Neural crest cell (in vitro differentiated cells): ENCODE measurements at places on chromosomes 3 and 15.

GRCh38 chr15:77239882-77240608 lies 169.1 kb upstream of the TSPAN3 start:
- no peak for DNase-seq

GRCh38 chr15:101481917-101482525 lies 7.5 kb downstream of the PCSK6 start:
- DNase-seq, result no peak

GRCh38 chr3:128923576-128923975 lies 44.2 kb downstream of the ACAD9 start:
- DNase-seq, result no peak

GRCh38 chr3:6779140-6779539 lies 81.8 kb upstream of the GRM7 start:
- DNase-seq, result no peak

- no peak for DNase-seq
These were observed 330.7 kb upstream of the SLCO3A1 start for GRCh38 chr15:91522605-91523332.

DNA sequence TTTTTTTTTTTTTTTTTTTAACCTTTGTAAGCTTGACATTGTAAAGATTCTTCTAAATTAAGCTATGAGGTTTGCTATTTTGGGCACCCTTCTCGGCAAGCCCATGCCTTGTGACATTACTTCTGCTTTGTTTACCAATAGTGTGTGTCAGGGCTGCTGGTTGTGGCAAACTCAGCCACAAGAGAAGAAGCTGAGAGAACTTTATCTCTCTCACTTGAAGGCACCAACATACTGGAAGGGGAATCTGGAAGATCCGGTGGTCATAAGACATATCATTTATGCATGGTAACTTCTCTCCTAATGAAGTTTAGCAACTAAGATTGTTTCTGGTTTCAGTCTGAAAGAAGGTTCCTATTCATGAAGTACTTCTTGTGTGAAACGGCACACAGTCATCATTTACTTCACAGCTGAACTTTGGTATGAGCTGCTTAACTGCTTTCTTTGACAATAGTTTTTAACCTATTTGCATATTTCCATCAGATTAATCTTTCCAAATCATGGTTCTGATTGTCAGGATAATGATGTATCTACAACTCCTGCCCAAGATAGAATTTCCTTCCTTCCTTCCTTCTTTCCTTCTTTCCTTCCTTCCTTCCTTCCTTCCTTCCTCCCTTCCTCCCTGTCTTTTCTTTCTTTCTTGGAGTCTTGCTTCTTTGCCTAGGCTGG lies 189.3 kb downstream of the NFKBIZ start:
- DNase-seq, result no peak

- no peak for DNase-seq
These were observed 400.0 kb downstream of the ROBO1 start for GRCh38 chr3:79367803-79368202.

DNA sequence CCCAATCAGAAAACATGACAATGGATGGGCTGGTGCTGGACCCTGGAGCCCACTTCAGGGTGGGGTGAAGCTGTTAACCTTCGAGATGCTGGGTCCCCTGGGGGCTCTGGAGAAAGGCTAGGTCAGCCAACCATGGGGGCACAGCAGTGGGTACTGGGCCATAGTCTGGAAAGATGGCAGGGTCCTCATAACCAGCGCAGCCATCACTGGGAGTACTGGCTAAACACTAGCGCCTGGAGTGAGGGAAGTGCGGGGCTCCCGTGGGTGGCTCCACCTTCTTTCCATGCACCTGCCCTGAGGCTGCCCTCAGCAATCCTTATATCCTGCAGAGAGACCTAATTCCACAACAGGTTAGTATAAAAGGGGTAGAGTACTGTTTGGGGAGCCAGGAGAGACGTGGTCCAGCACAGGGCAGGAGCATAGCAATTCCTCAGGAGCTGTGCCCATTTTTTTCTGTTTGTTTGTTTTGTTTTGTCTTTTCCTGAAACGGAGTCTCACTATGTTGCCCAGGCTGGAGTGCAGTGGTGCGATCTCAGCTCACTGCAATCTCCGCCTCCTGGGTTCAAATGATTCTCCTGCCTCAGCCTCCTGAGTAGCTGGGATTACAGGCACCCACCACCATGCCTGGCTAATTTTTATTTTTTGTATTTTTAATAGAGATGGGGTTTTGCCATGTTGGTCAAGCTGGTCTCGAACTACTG lies 122.6 kb upstream of the MEF2A start:
- no peak for DNase-seq

- DNase-seq, result no peak
These were observed 89.7 kb upstream of the GK5 start for GRCh38 chr3:142315083-142315482.

- peak; percentile 62 for DNase-seq
These were observed 27.0 kb downstream of the HMCES start for GRCh38 chr3:129305592-129306091.

DNA sequence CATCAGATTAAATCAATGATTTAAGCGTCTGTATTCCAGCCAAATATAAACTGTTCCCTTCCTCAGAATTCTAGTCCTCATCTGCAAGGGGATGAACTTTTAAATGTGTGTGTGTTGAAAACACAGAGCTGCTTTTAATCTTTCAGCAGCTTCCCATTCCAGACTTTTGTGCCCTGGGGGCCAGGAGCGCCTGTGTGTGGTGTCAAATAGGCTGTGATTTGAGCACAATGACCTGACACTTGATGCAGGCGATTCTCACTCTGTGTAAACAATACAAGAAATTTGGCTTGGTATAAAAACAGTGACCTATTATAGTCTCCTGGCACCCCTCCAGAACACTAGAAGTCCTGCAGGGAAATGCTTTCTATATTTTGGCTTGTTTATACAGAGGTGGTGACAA lies 274.6 kb upstream of the ROPN1 start:
- peak; percentile 41 for DNase-seq

- no peak for DNase-seq
These were observed 5.8 kb downstream of the RFTN1 start for GRCh38 chr3:16507578-16508242.

DNA sequence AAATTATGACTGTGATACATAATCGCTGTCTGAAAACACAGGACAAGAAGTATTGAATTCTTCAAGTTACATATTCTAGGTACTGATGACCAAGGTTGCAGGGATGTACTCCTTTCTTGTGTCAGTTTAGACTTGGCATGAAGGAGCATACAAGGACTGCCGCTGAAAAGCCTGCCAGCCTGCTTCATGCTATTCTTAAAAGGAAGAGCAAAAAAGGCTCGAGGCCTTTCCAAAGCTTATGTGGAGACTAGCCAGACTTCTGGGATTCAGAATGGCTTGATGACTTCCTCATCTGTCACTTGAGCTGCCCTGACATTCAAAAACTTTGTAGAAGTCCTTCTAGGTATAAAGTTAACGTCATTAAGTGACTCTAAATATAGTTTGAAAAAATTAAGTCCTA lies 92.0 kb downstream of the CADM2 start:
- DNase-seq, result no peak

GRCh38 chr3:133371181-133371580 lies 28.7 kb upstream of the BFSP2 start:
- DNase-seq, result no peak

GRCh38 chr3:196292286-196292923 lies 4.9 kb upstream of the PCYT1A start:
- DNase-seq, result no peak

DNA sequence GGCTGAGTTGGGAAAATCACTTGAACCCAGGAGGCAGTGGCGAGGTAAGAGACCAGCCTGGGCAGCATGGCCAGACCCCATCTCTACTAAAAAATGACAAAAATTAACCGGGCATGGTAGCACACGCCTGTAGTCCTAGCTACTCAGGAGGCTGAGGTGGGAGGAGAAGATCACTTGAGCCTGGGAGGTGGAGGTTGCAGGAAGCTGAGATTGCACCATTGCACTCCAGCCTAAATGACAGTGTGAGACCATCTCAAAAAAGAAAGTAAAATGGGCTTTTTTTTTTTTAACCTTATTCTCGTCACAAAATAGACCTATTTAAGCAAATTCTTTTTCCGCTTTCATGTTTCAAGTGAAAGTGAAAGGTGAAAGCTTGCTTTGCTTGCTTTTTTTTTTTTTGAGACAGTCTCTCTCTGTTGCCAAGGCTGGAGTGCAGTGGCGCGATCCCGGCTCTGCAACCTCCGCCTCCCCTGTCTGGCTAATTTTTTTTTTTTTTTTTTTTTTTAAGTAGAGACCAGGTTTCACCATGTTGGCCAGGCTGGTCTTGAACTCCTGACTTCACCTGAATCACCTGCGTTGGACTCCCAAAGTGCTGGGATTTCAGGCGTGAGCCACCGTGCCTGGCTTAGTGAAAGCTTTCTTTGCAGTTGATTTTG lies 3.6 kb downstream of the PDIA3 start:
- no peak for DNase-seq

DNA sequence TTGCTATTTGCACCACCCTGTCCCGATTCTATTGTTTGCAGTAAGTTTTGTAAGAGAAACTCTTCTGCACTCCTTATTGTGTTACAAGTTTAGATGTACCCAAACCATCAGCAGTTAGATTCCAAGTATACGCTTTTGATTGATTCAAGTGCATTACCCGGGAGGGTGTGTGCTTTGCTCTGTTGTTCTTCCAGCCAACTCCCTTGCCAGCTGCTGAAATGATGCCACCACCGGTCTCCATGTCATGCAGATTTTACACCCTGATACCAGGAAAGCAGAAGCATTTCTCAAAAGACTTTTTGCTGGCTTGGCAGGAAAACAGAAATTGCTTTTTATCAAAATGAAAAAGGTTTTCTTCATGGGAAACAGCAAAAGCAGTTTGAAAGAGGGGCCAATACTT lies 1006.6 kb upstream of the CFAP20DC start:
- no peak for DNase-seq

- DNase-seq, result peak; percentile 9
These were observed 72.9 kb downstream of the RPN1 start for GRCh38 chr3:128577711-128578110.

DNA sequence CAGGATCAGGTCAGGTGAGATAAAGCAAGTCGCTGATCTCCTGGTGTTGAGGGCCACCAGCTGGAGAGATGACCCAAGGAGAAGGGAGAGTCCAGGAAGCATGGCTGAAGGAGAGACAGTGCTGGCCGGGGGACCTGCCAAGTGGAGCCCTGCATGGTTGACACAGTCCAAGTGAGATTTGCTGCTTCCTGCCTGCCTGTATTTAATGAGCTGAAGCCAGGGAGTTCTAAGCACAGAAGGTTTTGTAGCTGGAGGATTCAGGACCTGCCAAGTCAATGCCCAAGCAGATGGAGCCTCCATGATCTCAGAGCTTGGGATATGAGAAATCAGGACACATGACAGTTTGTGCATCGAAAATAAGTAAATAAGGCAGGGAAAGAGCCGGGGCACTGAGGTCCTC lies 125.6 kb downstream of the SRGAP3 start:
- DNase-seq, result no peak

- DNase-seq, result no peak
These were observed 1.4 kb upstream of the RAD18 start for GRCh38 chr3:8964436-8965370.

DNA sequence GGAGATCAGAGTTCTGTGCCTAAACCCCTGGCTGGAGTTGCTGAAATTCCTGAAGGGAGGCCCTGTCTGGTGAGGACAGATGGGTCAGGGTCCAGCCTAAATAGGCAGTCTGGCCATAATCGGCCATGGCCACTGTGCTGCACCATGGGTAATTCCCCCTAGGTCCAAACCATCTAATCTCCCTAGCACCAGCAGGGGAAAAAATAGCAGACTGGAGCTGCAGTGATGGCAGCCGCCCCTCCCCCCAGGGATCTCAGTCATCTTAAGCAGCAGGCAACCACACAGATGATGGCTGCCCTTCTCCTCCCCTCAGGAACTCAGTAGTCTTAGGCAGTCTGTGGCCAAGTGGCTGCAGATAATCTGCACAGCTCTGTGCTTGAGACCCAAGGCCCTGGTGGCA lies 68.4 kb upstream of the CD96 start:
- no peak for DNase-seq

GRCh38 chr3:72907131-72907711 lies 19.4 kb downstream of the GXYLT2 start:
- DNase-seq, result no peak

- no peak for DNase-seq
These were observed 19.7 kb upstream of the NCK1 start for GRCh38 chr3:136842294-136842693.

GRCh38 chr3:32238453-32239306 lies at the start of gene CMTM8:
Gene CMTM8, plus strand, starts transcription at chr3:32238680. Its CDS starts 293 bp downstream, at chr3:32238973.
- peak; percentile 39 for DNase-seq

DNA sequence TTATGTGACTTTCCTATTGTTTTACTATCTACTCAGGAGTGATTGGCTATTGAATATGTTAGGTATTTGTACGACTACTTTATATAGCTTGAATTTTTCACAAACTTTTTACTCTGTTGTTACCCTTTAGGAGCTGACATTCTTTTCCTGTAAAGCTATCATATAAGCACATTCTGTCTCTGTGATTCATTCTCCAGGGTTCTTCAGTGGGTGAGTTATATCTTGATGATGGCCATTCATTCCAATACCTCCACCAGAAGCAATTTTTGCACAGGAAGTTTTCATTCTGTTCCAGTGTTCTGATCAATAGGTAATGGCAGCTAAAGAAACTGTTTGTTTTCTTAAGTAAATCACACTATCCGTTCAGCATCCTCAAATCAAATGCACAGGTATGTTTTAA lies 10.1 kb upstream of the CAPN3 start:
- DNase-seq, result no peak
